ENCODE measurements at places on chromosomes 1 and 21.
A peak's percentile ranks its signal among the peaks of the same experiment; 100 is the strongest.

- no peak for DNase-seq
These were observed 2.8 kb downstream of the MYCL start for GRCh38 chr1:39898648-39899603.

DNA sequence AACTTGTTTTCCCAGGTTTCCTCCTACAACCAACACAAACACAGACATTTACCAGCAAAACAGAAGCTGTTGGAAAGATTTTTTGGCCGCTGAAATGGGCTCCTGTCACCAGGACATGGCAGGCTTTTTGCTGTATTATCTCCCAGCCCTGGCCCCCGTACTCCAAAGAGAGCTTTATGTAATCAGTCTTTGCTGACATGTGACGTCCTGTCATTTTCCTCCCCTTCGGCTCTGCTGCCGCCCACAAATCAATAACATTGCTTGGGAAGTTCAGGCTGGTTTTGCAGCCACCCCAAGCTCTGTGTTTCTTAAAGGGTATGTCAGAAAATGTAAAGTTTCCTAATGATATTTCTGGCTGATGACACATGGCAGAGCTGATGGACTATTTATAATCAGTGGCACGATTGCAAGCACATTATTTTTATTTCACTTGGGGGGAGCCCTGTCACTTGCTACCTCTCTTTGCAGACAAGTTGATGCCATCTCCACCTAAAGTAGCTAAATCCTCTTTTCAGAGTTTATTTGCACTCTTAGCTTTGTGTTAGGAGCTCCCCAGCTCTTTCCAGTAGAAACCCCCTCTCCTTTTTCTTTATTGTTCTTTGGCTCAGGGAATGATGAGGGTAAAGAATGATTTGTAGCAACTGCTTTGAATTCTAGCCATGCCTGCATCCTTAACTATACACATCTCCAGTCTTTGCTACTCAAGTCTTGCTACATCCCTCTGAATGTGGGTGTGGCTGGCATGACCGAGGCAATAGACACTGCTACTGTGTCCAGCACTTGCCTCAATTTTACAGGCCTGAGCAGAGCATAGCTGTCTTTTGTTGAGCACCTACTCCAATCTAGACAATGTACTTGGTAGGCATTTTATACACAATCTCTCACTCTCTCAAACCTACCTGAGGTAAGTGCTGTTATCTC, 67.3 kb downstream of the ELAVL4 start:
- DNase-seq, result no peak

- no peak for DNase-seq
These were observed 84.7 kb downstream of the PDE9A start for GRCh38 chr21:42737951-42738590.

DNA sequence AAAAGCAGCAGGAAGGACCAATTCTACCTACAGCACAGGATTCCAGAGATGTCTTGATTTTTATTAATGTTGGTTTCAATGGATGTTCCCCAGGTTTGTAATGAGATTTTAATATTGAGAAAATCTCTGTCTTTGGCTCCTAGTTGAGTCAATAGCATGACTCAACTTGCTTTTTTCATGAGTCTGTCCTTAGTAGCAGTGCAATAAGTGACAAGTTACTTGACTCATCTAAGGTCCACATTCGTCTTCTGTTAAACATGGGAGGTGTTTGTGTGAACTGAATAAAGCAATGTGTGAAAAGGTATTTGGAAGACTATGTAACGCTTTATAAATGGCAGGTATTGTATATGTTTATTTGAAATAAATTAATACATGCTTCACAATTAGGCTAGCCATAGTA, 645.0 kb upstream of the PTBP2 start:
- no peak for DNase-seq

DNA sequence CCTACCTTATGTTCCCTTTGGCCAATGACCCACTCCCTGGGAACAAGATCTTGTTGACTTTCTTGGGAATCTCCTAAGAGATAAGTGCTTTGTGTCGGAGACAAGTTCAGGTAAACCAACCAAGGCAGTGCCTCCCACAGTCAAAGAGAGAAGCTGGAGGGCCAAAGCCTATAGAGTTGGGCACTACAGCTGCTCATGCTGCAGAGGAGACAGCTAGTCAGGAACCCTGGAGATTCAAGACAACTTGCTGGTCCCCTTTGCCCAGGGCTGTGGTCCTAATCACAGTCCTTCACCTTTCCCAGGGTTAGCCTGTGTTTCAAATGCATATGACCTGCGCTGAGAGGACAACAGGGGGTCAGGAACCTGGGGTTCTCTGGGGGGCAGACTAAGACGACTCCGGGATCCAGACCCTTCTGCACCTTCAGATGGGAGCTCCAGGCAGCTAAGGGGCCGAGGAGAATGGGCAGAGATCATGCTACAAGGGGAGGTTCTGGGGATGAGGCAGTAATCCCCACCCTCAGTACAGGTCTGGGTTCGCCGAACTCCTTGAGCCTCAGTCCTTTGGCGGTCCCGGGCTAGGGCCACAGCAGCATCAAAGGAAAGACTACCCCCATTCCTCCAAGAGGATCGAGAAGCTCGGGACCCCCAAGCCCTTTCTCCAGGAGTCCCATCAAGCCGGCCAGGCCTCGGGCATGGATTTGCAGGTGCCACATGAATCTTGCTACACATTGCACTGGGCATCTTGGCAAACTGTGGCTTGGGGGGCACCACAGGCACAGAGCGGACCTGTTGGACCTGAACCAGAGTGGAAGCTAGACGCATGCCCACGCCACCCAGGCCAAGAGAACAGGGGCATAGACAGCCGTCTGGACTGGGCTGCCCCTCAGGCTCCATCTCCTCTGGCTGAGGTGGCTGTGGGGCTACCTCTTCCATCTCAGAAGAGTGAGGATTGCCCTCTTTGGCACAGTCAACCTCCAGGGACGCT, 2.0 kb upstream of the USF1 start:
- no peak for DNase-seq

GRCh38 chr1:222331765-222332164, 216.1 kb downstream of the HHIPL2 start:
- no peak for DNase-seq

DNA sequence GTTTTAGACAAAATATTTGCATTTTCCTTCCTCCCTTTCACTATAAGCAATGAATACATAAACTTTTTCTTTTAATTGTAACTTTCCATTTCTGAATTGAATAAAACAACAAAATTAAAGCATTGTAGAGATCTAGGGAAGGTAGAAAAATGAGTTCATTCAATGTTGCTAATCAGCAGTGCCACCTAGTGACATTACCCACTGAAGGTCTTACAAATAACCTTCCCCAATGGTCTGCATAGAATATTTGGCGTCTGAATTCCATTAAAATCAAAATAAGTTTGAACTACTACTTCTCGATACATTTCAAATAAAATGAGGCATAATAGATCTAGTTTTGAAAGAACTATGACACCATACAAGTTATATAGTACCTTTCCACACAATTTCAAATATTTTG, 19.6 kb downstream of the FH start:
- peak; percentile 39 for DNase-seq

GRCh38 chr1:119068427-119068826, 72.0 kb downstream of the WARS2 start:
- DNase-seq, result no peak

DNA sequence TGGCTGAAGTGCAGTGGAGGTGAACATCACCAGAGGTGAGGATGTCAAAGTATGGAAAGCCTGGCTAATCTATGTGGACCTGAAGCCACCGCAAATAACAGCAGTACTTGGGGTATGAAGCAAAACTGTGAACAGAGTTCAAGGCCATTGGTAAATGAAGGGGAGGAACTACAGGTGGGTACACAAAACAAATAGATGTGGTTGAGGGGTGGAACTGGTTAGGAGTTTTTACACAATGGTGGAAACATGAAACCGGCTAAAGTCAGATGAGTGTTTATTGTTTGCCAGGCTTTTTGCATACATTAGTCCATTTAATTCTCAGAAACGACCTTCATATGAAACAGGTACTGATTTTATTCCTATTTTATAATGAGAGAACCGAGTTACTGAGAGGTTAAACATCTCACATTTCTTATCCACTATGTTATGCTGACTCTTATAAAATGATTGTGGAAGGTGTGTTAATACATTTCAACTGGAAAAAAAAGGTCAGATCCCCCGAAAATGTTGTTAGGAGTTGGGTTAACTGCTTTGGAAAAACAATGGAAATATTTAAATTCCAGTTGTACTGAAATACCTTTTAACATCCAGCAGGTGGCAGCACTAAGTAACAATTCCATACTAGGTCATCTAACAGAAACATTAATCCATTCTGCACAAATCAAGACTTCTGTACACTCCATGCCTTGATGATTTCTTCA, 44.3 kb upstream of the GTF2B start:
- DNase-seq, result peak; percentile 30

- no peak for DNase-seq
These were observed 18.7 kb upstream of the EPHA8 start for GRCh38 chr1:22544606-22545005.

DNA sequence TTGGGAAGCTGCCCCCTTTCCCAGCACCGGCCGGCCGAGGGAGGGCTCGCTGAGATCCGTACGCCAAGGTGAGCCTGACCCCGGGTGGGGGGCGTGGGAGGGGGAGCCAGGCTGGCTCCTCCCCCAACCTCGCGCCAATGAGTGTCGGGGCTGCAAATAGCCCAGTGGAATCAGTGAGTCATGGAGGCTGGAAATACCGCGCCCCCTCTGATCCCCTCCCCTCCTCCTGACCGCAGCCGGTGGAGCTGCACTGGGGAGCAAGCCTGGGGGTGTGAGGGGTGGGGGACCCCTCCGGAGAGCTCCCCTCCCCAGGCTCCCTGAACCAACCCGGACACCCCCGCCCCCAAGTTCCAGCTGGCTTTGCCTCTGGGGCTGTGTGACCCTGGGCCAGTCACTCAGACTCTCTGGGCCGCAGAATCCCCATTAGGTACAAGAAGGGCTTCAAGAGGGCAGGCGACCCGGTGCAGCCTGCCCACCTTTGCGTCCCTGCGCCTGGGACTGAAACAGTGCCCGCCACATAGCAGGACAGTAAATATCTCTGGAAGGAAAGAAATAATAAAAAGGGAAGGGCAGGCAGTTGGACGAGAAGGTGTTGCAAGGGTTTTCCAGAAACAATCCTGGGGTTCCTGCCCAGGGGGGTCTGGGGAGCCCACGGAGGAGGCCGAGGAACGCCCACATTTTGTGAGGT, 4.5 kb downstream of the HSPB7 start:
- no peak for DNase-seq

- no peak for DNase-seq
These were observed 40.4 kb upstream of the SYNC start for GRCh38 chr1:32742956-32743355.

- DNase-seq, result no peak
These were observed 64.8 kb upstream of the MRPS6 start for GRCh38 chr21:34008618-34009017.

DNA sequence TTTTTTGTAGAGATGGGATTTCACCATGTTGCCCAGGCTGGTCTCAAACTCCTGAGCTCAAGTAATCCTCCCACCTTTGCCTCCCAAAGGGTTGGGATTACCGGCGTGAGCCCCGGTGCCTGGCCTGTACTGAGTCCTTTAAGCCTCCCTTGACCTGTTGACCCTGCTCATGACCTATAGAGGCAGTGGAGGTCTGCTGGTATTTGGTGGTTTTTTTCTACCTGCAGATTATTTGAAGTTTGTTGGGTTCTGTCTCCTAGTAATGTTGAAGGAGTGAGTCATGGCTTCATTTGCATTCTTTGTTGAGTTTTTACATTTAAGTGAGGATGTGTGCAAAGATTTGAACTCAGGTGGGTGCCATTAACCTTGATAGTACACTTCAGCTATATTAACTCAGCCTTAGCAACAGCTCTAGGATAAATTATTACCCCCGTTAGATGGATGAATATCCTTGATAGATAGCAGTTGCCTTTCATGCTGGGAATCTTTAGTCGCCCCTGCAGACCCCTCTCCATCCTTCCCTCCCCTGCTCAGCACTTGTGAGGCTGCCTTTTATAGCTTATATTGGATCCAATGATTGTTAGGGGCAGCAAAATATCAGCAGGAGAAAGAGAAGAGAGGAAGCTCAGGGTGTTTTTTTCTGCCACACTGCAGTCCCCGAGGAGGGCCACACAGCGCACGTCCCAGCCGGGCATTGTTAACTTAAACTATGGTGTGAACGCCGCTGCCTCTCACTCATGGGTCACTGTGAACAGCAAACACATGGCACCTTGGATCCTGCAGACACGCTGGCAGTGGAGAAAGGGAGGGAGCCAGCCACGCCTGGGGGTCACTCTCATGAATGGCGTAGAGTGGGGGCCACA, 14.9 kb upstream of the NPPB start:
- DNase-seq, result no peak

Data from NCI-H1092 treated with DMSO at 0.1 percent for 48 hours (cell line).